Mesenteric fat pad (tissue), 1 donor: ENCODE measurements at places on chromosomes 7 and 10. TPM values are rescaled to one million over a fixed set of nuclear protein-coding genes. Genes with fewer than 3 reads are reported as not detected.

GRCh38 chr7:29405891-29406290, 157.7 kb upstream of the PRR15 start:
- DNase-seq = no peak

GRCh38 chr10:121722665-121723064, 124.4 kb upstream of the FGFR2 start:
- no peak for DNase-seq

DNA sequence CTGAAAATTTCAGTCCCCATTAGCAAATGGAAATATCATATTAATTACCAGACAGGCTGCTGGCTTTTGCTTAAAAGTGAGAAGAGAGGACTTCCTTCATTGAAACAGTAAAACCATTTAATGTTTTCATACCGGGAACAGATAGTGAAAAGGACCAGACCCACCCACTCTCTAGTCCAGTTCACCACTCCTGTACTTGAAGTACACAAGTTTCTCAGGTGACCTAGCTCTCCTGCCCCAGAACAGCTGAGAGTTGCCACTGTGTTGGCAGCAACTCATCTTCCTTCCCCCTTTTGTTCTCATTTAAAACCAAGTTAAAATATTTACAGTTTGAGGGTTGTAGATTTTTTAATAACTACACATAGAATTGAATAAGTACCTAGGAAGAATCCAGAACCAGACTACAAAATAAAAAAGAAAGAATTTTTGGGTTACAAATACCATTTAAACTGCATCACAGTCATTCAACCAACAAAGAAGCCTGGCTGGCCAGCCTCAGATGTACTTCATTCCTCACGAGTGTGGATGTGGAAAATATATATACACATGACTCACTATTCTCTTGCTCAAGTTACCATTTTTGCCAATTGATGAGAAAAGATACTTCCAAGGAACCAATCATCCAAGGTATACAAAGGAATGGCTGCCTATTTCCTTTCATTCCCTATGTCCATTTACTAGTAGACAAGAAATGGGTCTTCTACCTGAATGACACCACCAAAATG, 68.1 kb downstream of the VPS41 start:
- DNase-seq = no peak

- no peak for DNase-seq
Observed at GRCh38 chr10:96038476-96039387, 4.7 kb upstream of the CCNJ start.

GRCh38 chr10:115049960-115050359, 43.2 kb upstream of the ATRNL1 start:
- DNase-seq = no peak

DNA sequence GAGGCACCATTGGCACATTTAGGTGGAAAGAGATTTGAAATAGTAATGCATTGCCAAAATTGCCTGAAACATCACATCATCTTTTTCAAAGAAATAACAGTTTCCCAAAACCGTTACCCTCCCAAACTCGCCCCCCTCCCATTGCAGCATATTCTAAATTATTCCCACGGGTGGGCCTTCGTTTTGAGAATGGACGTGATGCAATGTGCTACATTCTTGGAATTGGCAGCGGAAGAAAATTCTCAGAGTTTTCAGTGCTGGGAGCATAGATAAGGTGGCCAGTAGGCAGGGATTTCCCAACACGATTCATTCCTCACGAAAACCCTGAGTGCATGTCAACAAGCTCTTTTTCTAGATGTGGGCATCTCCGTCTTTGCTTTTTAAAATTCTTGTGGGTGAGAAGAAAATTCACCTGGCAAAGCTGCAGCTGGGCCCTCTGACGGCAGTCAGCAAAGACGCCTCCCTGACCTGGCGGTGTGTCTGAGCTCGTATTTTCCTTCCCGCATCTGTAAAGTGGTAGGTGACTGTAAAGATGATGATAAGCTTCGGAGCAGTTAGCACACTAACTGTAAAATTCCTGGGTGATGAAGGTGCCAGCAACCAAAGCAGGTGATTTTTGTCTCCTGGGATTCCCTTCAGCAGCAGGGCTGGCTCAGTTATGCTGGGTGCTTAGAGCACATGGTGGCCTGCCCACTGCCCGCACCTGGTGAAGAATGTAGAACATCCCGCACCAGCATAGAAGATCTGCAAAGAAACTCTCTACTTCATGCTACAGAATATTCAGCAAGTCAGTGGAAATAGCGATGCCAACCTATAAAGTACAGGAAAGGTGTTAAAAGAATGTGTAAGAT, 141.9 kb upstream of the KLF6 start:
- DNase-seq = no peak

DNA sequence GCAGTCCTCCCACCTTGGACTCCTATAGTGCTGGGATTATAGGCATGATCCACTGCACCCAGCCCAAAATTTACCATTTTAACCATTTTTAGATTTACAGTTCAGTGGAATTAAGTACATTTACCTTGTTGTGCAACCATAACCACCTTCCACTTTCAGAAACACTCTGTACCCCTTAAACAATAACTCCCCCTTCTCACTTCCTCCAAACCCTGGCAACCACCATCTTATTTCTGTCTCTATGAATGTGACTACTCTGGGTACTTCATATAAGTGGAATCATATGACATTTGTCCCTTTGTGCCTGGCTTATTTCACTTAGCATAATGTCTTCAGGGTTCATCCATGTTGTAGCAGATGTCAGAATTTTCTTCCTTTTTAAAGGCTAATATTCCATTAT, 33.6 kb downstream of the SUFU start:
- no peak for DNase-seq

- no peak for DNase-seq
Observed at GRCh38 chr10:10126218-10126617, 891.5 kb upstream of the CELF2 start.

GRCh38 chr10:22042557-22043326, 39.2 kb upstream of the DNAJC1 start:
- no peak for DNase-seq

- DNase-seq = no peak
Observed at GRCh38 chr7:36651404-36651803, 72.9 kb downstream of the AOAH start.

DNA sequence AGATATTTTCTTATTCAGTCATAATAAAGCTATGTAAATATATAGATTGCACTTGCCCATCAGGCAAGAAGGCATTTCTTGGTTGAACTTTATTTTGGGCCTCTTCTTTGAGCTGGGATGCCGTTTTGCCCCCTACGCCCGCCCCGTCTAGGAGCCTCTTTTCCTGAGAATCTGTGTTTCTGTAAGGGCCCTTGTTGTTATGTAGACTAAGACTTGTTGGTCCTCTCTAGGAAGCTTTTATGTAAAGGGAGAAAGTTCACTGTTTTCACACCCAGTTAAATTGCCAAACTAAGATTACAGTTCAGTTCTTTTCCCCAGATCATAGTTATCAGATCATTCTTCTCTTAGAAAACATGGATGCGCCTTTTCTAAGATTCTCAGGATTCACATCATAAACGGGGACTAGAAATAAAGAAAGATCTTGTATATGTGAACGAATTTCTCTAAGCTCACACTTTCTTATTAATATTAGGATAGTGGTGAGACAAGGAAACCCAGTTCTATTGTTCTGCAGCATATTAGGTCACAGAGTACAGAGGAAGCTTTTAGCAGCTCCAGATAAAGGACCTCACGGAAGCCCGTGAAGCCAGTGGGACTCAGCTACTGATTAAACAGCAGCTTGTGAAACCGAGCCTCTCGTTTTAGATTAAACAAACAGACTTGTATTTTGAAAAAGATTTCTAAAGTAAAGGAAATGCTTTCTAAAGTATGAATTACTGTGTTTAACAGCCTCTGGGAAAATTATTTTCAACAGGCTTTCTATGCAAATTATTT, 3.8 kb downstream of the LMTK2 start:
- no peak for DNase-seq

- DNase-seq = no peak
Observed at GRCh38 chr10:119447823-119448546, 94.5 kb downstream of the RGS10 start.

- no peak for DNase-seq
Observed at GRCh38 chr7:78787854-78788253, 665.6 kb downstream of the MAGI2 start.

DNA sequence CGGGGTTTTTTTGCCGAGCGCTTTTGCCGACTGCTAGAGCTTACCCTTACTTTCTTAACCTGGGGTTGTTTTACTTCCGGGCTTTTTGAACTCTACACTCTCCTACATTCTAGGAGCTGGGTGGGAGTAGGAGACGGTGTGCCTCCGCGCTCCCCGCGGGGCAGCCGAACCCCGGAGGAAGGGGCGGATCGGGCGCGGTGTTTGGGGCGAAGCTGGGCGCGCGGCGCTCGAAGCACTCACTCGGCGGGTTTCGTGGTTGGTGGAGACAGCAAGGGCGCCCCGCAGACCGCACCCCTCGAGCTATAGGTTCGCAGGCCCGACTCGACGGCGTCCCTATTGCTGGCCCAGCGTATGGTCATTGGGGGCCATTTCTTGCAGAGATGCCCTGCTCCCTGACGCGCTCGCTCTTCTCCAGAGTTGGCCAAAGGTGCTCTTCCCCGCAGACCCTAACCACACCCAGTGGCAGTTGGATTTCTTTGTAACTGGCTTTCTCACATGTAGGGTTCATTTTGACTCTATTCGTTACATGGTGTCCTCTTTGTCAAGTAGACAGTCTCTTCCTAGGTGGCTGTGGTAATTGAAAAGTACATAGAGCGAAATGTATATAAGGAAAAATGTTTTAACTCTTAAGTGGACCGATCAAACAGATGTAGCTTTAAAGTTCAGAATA, 364 bp downstream of the ZNF518A start:
- DNase-seq = peak; percentile 91

DNA sequence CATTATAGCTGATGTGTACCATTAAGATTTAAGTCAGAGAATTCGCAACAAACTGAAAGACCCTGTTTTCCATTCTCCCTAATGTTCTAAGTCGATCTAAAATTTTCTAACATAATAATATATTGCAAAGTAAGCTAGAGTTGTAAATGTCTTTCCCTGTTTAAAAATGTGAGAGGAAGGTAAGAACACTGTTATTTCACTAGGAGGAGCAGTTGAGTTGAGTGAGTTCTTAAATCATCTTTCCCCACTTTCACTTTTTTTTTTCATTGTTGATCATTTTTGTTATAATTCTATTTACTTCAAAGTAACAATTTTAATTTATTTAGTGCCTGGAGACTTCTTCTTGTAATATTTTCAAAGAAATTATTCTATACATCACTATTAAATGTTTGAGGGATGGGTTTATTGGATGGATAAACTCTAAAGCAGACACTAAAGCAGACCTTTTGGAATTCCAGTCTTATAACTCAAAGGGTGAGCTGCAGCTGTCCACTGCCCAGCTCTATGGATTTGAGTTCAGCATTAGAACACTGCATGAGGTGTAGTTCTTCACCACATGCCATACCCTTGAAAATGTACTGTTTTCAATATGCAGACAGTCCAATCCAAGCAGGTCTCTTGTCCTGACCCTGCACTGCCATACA, 181.3 kb upstream of the FZD1 start:
- no peak for DNase-seq

RADIL gene
- total RNA-seq = 6.1 TPM

DNAJC12 gene
- total RNA-seq = 1.0 TPM

ZNHIT1 gene
- total RNA-seq = 74.8 TPM

PRR15 gene
- 3.1 TPM for total RNA-seq

IFIT1B gene
- total RNA-seq = not detected

TFEC gene
- total RNA-seq = 12.7 TPM

CUBN gene
- 3.5 TPM for total RNA-seq
